ENCODE measurements at places on chromosomes 1 and 21.

GRCh38 chr1:182595641-182596240 lies 6.7 kb upstream of the RNASEL start:
- no peak for DNase-seq

DNA sequence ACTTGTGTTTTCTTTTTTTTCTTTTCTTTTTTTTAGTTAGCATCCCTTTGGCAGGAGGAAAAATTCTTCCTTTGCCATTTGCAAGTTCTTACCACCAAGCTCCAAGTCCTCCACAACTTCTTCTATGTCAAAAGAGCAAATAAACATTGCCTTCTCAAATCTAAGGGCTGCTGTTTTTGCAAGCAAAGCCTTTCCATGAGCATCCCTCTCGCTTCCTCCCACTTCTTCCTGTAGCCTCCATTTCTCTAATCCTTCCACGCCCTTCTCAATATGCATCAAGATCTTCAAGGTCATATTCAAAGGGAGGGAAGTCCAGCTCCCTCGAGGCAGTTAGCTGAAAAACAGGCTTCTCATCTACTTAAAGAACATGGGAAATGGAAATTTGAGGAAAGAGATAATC lies 147.1 kb downstream of the ADSS2 start:
- DNase-seq: no peak

DNA sequence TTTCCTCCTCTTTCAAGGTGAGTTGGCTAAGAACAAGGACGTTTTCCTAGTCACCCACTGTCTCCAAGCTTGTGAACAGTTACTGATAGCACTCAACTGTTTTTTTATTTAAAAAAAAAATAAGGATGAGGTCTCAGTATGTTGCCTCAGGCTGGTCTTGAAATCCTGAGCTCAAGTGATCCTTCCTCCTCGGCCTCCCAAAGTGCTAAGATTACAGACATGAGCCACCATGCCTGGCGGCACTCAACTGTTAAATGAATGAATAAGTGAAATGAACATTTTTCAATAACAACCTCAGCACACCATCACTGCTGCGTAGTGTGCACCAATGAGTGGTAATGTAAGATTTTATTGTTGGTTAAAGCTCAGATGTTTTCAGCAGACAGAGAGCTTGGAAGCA lies 214.1 kb upstream of the NRIP1 start:
- no peak for DNase-seq

- no peak for DNase-seq
Measured at GRCh38 chr1:212743901-212744475, 44.3 kb upstream of the BATF3 start.

All from T1000 (cell line).